ENCODE measurements at places on chromosomes 3 and 15.

- no peak for DNase-seq
Observed at GRCh38 chr3:180306691-180307090, 270.0 kb upstream of the PEX5L start.

GRCh38 chr15:53072077-53072476 lies 281.9 kb upstream of the ONECUT1 start:
- peak; percentile 58 for DNase-seq

DNA sequence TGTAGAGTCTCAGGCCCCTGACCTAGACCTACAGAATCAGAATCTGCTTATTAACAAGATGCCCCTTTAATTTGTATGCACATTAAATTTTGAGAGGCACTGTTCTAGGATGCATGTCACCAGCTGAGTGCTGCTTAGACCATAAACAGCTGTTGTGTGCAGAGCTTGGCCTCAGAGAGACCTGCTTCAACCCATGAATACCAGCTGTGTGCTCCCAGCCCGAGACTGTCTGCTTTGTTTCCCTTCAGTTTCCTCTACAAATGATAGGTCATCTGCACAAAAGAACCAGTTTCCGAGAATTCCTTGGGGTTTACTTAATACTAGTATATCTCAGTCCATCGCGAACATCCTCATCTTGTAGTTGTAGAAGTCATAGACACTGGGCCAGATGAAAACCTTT lies 158.5 kb upstream of the PFN2 start:
- no peak for DNase-seq

DNA sequence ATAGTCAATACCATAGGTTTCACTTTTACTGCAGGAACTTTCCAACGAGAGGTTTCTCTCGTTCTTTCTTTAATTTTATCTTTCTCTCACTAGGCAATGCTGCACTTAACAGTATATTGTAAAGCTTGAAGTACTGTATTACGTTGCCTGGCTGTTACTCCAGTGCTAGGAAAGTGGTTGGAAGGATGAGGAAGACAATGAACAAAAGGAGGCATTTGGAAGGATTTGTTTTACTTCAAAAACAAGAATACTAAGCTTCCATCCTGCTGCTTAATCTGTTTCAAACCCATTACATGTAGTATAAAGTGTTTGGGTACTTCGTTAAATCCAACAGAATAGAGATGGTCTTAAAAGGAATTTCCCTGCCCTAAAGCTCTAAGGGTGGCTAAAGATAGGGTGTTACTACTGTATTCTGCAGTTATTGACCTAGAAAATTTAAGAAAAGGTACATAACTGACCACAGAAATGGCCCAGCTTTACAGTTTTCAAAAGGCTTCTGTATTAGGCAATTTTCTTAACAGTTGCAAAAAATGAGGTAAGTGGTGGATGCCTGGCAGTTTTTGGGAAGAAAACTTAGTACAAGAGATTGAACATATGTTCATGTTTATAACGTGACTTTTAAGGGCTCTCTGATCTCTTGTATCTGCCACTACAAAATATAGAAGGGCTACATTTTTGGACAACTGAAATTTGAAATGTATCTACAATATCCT lies 785 bp upstream of the IFT57 start:
- no peak for DNase-seq

GRCh38 chr15:35616498-35617271 lies 70.7 kb upstream of the DPH6 start:
- DNase-seq: no peak

GRCh38 chr3:52126036-52126435 lies 28.2 kb downstream of the POC1A start:
- DNase-seq: no peak

DNA sequence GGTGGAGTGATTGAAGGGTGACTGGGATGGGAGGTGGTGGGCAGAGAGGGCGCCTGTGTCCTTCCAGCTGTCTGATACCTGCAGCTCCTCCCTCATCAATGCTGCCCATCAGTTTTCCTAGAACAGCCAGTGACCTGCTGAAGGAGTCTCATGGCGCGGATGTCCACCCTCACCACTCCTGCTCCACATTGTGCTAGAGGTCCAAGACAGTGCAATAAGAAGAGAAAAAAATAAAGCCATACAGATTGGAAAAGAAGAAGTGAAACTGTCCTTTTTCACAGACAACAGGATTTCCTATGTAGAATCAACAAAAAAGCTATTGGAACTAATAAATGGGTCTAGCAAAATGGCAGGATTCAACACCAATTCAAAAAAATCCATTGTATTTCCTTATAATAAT lies 7.4 kb downstream of the ZDHHC19 start:
- no peak for DNase-seq

DNA sequence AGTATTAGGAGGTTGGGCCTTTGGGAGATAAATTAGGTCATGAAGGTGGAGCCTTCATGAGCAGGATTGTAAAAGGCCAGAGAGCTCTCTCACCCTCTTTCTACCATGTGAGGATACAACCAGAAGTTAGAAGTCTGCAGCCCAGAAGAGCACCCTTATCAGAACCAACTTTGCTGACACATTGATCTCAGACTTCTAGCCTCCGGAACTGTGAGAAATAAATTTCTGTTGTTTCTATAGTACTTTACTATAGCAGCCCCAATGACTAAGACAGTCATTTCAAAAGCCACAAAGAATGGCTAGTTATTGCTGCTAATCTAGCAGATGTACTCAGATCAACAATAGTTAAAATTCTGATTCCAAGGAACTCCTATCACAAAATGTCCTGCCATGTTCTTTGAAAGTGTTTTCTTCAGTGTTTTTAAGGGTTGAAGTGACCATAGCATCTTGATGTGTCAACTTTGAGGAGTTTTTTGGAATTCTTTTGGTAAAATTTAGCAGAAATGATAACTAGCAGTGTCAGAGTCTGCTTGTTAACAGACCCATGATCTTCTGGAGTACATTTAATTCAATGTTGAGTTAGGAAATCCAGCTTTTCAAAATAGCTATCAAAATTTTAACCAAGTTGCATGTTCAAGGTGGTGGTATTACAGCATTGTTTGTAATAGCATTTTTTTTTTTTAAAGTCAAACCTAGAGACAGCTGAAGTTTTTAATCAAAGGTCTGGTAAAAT lies 10.3 kb downstream of the DZIP3 start:
- no peak for DNase-seq

GRCh38 chr3:191985691-191986090 lies 524.7 kb downstream of the PYDC2 start:
- DNase-seq: no peak

- no peak for DNase-seq
Observed at GRCh38 chr15:93052090-93052879, 36.7 kb downstream of the RGMA start.

DNA sequence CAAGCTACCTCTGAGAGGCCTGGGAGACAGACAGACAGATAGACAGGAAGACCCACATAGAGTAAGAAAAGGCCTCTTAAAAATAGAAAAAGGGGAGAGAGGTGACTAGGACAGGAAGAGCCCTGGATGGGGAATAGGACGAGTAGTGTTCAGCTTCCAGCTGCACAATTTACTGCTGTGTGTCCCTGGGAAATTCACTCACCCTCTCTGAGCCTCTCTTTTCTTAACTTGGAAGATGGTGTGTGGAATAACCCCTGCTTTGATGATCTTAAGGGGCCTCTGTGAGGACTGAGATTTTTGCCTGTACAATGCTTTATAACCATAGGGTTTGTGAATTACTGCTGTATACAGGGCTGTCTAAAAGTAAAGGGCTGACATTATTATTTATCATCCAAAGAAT lies 37.5 kb downstream of the FEM1B start:
- no peak for DNase-seq

GRCh38 chr3:193053046-193053435 lies 135.4 kb upstream of the MB21D2 start:
- no peak for DNase-seq

GRCh38 chr3:100319951-100320350 lies 14.6 kb upstream of the NIT2 start:
- no peak for DNase-seq

GRCh38 chr3:131009698-131010097 lies 16.9 kb downstream of the ASTE1 start:
- no peak for DNase-seq

GRCh38 chr3:157445857-157446256 lies 9.2 kb downstream of the PTX3 start:
- DNase-seq: no peak

DNA sequence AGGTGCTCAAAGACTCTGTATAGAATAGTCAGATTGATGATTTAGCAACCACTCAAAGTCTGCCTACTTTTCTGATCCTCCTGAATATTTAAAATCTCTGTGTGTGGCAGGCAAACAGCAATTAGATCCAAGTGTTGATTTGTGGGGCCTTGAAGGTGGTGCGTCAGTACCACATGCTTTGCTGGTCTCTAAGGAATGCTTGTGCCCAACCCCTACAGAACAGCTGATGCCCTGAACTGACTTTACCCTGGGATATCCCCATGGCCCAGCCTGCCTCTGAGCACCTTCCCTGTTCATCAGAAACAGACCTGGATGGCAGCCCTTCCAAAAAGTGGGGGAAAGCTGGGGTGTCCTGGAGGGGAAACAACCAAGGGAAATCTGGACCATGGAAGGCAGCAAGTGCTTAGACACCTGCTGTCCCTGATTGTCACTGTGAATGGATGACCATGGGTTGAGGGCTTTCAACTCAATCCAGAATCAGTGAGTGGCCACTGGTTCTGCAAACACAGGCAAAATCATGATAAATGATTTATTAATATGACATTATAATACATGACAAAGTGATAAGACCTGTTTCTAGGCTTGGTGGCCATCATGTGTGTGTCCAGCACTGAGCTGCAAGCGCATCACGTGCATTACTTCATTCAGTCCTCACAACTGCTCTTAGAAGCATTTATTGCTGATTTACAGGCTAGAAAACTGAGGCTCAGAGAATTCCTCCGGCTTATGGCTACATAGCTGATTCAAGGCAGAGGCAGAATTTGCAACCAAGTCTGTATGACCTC lies 76.1 kb upstream of the TPM1 start:
- no peak for DNase-seq

- no peak for DNase-seq
Observed at GRCh38 chr3:86029590-86029989, 961.4 kb downstream of the VGLL3 start.

DNA sequence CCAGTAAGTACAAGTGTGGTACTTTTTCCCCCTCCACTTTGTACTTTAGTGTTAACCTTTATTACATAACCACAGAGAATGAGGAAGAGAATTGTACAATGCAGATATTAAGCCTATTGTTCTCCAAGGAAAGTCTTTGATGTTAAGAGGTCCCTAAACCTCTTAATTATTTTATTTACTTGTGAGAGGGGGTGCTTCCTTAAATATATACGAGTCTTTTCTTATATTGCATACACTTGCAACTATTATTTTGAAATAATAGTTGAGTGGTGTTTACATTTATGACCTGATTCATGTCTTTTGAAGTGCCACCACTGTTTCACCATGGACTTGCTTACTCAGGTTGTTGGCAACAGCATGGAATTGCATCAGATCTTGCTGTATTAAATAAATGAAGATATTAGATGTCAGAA lies 10.1 kb downstream of the USP3 start:
- DNase-seq: no peak

DNA sequence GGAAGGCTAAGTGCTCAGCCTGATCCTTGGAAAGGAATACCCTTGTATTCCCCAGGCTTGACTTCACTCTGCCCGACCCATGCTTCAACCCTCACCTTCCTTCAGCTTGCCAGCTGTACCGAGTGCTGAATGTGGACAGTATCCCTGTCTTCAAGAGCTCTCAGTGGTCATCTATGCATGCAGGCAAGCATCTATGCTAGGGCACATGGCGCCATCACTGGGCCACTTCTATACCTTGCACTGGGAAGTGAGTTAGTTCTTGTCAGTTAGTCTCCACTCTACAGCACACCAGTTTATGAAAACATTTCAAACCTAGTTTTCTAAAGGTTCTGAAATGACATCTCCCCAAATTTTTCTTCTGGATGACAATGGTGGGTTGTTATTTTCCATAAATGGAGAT lies 82.0 kb upstream of the MYRIP start:
- DNase-seq: no peak

- DNase-seq: peak; percentile 17
Observed at GRCh38 chr3:172522871-172523818, at the start of gene TNFSF10. Gene TNFSF10 (minus strand): TSS chr3:172523430. CDS start chr3:172523384, 46 bp downstream.

DNA sequence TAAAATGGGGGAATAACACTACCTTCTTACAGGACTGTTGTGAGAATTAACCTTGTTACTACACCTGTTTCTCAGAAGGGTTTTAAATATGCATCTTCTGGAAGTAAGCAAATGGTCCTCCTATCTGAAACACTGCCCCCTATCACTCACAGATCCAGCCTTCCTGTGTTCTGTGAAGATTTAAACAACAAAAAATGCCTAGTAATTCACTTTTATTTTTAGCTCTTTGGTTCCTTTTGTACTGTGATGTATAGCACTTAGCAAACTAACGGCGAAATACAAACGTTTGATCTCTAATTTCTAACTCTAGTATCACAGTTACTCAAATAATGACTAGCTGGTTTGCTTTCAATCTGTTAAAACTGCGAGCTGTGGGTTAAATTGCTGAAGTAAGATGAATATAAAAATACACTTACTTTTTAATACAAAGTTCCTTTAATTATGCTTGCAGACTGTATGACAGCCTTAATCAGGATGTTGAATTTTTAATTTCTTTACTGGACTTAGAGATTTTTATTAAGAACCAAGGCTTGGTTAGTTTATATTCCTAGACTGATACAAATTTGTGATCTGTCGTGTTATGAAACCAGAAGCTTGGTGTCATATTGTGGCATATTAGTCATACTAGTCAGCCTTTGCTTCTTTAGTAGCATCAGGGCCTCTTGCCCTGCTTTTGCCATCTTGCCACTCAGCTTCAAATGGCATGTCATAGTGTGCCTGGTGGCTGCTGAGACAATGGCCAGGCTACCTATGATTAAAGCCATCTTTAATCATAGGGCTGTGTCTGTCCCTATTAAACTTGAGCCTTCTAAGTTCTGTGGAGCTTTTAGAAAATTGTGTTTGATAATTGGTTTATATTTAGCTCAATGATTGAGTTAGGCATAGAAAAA lies 9.2 kb downstream of the EIF3J start:
- DNase-seq: no peak

GRCh38 chr15:81118361-81118760 lies 15.7 kb upstream of the CFAP161 start:
- DNase-seq: no peak

DNA sequence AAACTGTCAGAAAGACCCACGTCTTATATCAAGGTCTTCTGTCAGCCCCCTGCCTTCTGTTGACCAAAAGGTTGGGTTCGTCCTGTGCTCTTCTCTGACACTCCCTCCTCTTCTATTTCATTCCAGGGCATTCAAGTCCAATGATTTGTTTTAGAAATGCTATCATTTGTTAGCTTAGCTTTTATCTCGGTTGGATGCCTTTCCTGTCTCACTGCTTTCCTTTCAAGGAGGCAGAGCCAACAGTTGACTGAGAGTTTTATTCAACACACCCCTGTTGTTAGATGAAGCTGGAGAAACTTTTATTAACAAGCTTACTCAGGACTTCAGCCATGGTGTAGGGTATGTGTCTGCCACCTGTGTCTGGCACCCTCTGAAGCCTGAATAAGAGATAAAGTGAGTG lies 112.0 kb upstream of the SLC7A14 start:
- DNase-seq: no peak

DNA sequence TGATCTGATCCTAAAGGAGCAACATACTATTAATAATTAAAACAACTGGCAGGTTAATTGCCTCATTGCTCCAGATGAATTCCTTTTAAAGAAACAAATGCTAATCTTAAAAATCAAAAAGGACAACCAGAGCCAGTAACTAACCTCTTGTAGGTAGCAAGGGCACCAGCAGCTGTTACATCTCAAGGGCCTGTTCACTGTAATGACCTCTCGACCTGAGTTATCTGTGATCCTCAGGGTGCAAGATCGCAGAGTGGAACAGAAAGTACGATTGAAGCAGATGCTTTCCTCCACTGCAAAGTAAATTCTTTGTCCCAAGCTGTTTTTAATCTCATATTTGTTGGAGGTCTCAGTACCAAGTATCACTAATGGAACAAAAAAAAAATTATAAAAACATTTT lies 11.4 kb downstream of the PLSCR5 start:
- DNase-seq: no peak
